CD4-positive, alpha-beta T cell treated with Interleukin-10 for 1 hour (primary cell): ENCODE measurements at places on chromosomes 16 and 17.
A peak's percentile ranks its signal among the peaks of the same experiment; 100 is the strongest.

- DNase-seq: peak; percentile 47
Observed at GRCh38 chr16:87702325-87702811, 63.4 kb downstream of the KLHDC4 start.

DNA sequence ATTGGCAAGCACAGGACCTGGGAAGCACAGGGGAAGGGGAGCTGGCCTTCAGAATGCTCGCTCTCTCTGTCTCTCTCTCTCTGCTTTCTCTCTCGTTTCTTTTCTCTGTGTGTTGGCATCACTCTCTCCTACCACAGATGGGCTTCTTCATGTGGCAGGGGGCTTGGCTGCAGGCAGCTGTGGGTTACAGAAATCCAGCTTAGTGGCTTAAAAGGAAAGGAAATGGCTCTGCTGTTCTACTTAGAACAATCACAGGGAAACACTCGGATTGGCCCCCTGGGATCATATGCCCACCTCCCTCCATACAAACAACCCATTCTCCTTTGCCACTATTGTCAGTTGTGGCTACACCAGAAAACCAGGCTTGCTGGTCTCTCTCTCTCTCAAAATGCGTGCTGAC, 20.4 kb downstream of the TBX2 start:
- no peak for DNase-seq

- DNase-seq: no peak
Observed at GRCh38 chr17:81306491-81306890, 11.4 kb upstream of the SLC38A10 start.

DNA sequence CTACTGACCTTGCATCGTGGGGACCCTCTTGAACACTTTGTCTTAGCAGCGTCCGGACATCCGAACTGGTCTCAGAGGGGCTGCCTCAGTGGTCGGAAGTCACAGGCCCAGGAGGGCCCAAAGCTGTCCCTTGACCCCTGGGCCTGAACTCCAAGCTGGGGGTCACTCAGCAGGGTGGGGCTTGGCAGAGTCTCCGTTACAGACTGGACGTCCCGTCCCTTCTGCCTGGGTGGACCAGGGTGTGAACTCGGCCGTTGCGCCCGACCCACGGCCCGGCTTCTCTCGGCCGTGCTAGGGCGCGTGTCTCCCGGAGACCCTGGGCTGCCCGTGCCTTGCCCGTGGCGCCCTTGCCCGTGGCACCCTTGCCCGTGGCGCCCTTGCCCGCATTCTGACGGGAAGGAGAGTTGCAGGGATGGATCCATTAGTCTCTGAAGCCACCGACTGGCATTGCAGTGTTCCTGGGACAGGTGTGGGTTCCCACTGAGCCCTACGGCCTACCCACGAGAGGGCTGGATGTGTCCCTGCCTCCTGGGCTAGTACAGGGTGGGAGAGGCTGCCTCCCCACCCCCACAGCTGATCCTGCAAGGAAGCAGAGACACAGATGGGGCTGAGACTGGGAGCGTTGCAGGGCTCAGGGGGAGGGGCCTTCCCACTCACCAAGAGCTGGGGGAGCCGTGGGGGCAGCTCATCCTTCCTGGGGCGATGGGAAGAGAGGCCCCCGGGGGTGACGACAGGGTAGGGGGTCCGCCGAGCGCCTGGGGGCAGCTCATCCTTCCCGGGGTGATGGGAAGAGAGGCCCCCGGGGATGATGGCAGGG, 4.9 kb downstream of the CACNA1H start:
- DNase-seq: no peak

GRCh38 chr16:85125570-85126393, 13.5 kb upstream of the CIBAR2 start:
- DNase-seq: no peak

- DNase-seq: peak; percentile 48
Observed at GRCh38 chr17:40329839-40330794, 21.1 kb downstream of the RARA start.

DNA sequence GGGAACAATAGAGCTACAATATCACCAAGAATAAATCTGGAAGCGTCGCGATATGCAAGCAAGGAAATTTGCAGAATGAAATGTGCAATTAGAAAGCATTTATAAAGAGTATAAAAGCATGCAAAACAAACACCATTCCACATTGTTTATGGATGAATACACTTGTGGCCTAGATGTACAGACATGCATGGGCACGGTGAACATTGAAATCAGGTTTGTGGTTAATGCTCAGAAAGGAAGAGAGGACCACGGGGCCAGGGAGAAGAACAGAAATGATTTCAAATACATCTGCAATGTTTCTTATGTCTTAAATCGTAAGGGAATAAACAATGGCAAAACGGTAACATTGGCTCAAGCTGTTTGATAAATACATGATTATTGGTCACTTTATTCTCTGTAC, 235.9 kb downstream of the FOXL1 start:
- DNase-seq: no peak

DNA sequence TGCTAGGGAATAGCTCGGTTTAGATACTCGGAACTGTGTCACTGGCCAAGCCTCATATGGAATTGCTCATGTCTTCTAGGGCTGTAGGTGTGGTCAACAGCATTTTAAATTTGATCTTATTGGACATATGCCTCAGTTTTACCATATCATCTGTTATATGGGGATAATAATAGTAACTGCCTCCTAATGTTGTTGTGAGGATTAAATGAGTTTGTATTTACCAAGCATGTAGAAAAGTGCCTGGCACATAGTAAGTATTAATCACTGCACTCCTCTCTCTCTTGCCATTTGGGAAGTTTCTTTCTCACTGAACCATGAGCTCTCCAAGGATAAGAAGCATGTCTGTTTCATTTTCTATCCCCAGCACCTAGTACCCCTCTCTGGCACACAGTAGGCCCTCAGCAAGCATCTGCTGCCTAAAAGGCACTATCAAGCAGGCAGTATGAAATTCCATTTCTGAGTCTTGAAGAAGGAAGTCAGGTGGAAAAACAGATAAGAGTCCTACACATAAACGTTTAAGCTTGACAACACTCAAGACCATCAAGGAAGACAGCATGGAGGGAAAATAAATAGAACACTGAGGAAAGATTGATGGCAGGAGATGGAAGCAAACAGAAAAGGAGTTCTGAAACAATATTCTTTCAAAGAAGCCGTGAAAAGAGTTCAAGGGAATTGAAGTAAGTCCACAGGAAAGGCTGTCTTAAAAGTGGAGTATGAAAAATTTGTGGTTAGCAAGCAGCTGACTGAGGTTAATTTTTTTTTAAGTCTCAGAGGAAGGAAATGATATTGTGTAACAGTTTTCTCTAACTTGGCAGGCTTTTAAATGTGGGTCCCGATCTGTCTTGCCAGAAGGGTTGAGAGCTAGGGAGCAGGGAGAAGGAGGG, 2.2 kb upstream of the ATP6V0A1 start:
- peak; percentile 61 for DNase-seq

DNA sequence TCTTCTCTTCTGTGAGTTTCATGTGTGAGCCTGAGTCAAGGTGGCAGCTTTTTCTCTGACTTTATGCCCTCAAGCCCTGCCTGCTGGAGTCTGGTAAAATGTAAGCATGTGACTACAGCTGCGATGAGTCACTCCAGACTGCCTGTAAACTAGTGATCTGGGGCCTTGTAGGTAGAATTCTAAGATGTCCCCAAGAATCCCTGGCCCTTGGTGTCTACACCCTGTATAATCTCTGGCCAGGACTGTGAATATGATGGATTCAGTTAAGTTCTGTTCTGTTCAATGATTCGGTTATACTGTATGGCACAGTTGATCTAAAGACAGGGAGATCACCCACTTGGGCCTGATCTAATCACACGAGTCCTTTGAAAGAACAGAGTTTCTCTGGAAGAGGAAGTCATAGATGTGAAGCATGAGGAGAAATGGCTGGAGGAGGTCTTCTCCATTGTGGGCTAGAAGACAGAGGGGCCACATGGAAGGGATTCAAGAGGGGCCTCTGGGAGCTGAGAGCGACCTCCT, 29.8 kb downstream of the PRSS54 start:
- DNase-seq: peak; percentile 36

DNA sequence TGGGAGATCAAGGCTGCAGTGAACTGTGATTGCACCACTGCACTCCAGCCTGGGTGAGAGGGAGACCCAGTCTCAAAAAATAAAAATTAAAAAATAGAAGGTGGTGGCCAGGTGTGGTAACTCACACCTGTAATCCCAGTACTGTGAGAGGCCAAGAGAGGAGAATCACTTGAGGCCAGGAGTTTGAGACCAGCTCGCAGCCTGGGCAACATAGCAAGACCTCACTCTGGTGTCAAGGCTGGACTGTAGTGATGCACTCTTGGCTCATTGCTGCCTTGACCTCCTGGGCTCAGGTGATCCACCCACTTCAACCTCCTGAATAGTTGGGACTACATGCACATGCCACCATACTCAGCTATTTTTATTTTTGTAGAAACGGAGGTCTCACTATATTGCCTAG, 13.3 kb downstream of the RFFL start:
- no peak for DNase-seq

- no peak for DNase-seq
Observed at GRCh38 chr16:81136390-81137335, 40.5 kb upstream of the GCSH start.

- no peak for DNase-seq
Observed at GRCh38 chr17:80339118-80339517, 75.8 kb upstream of the ENDOV start.

GRCh38 chr17:20259668-20260067, 207.7 kb downstream of the LGALS9B start:
- no peak for DNase-seq

GRCh38 chr16:1667271-1667670, 10.8 kb upstream of the JPT2 start:
- no peak for DNase-seq

DNA sequence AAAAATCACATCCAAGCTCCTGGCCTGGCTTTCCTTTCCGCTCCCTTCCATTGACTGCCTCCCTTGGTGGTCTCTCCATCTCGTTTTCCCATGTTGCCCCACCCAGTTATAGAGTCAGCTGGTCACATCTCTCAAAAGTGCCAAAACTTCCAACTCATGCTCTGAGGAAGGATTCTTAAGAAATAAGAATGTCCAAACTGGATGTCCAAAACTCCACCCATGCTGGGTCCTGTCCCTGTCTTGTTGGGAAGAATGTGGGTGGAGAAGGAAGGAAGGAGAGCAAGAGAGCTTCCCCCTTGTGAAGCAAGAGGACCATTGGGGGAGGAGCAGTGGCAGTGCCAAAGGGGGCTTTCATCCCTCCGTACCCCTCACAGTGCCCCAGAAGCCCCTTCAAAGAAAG, 44.6 kb upstream of the MAP3K14 start:
- no peak for DNase-seq

DNA sequence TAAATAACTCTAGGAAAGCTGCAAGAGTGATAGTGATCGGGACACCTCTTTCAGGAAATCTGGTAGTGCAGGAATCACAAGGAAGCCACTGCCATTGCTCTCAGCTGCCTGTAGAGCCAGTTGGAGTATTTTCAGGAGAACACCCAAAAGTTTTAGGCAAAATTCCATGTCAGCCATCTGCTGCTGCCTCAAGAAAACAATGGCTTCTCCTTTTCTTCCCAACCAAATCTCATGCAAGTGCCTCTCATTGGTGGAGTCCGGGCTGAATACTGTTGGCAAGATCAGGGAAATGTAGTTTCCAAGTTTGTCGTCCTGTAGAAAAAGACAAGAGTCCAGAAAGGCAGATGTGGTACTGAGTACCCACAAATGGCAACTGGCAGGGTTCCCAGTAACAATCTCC, 54.9 kb upstream of the TANC2 start:
- DNase-seq: no peak

GRCh38 chr17:73496232-73496631, 148.0 kb downstream of the SDK2 start:
- no peak for DNase-seq

DNA sequence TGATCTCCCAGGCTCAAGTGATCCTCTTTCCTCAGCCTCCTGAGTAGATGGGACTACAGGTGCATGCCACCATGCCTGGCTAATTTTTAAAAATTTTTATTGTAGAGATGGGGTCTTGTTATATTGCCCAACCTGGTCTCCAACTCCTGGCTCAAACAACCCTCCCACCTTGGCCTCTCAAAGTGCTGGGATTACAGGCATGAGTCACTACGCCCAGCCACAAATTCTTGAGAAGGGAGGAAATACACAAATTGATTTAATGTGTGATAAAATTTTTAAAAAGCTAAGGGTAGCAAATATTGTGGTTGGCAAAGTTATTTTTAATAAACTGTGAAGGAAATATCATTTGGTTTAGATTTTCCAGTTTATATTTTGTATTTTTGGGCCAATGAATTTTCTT, 9.6 kb downstream of the ITGAD start:
- no peak for DNase-seq

- DNase-seq: no peak
Observed at GRCh38 chr16:13148294-13148693, 246.9 kb downstream of the SHISA9 start.

- no peak for DNase-seq
Observed at GRCh38 chr17:76644995-76645394, 1.4 kb upstream of the ST6GALNAC1 start.

GRCh38 chr16:6940968-6941367, 391.7 kb upstream of the RBFOX1 start:
- no peak for DNase-seq

- DNase-seq: no peak
Observed at GRCh38 chr16:70495425-70496182, 27.8 kb downstream of the COG4 start.

- no peak for DNase-seq
Observed at GRCh38 chr16:2952679-2953078, 11.4 kb upstream of the KREMEN2 start.

DNA sequence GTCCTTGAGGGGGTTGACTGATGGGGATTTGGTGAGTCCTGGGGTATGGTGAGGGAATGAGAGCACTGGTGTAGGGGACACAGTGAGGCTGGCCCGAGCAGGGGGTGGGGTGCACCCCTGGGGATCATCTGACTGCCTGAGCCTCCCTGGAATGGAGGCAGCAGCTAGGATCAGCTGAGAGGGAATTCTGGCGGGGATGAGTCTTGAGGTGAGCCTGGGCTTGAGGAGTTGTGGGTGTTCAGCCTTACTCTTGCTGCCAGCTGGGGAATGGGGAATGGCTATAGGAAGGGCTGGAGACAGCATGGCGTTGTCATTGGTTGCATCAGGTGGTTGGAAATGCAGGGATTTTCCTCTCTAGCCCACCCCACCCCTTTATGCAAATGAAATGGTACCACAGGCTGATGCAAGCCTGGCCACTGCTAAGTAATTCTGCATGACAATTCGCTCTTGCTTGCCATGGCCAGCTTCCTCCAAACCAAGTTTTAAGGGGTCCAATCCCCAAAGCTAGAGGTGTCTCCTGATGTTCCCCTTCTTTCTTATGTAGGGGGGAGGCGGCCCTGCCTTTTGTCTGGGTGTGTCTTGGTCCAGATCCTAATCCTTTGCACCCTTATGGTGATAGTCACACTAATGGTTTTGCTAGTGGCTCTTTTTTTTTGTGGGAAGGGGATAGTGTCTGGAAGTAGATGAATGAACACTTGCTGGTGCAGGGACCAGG, 7.5 kb downstream of the NFE2L1 start:
- DNase-seq: no peak

DNA sequence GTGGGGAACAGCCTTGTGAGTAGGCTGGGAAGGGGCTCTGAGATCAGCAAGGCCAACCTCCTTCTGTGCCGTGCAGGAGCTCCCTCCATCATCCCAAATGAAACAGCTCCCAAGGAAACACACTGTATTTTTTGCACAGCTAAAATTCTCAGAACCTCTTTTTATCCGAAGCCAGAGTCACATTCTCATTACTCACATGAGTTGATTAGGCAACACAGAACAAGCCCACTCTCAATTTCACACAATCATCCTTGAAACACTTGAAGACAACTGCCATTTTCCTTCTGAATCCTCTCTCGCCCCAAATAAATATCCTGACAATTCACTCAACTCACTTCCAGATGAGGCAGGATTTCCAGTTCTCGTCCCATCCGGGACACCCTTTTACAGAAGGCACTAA, 66.1 kb downstream of the MYO18A start:
- no peak for DNase-seq

- DNase-seq: no peak
Observed at GRCh38 chr16:73171380-73171779, 123.5 kb upstream of the ZFHX3 start.

- no peak for DNase-seq
Observed at GRCh38 chr16:79805621-79806020, 205.1 kb upstream of the MAF start.
